Left colon (tissue), 2 donors: ENCODE measurements at places on chromosomes 3 and 15.

DNA sequence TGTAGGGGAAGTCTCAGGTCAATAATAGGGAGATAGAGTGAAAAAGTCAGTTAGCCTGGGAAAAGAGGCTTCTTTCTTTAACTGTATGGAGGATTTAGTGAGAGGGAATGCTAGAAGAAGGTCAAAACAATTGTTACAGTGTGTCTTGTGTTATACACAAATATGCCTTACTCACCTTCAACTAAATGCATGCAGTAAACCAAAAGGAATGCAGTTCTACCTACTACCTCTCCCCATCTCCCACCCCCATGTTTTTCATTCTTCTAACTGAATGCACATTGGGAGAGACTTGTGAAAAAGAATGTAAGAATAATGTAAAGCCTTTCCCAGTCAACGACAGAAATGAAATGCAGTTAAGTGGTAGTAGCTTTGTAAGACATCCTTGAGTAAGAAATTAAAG lies 33.8 kb downstream of the CCDC66 start:
- DNase-seq = no peak

GRCh38 chr3:43206632-43207031 lies 79.7 kb upstream of the SNRK start:
- DNase-seq = no peak

- DNase-seq = no peak
Measured at GRCh38 chr3:127446756-127447155, 143.8 kb downstream of the TPRA1 start.

- DNase-seq = no peak
Measured at GRCh38 chr3:189490749-189491148, 140.4 kb upstream of the TP63 start.

DNA sequence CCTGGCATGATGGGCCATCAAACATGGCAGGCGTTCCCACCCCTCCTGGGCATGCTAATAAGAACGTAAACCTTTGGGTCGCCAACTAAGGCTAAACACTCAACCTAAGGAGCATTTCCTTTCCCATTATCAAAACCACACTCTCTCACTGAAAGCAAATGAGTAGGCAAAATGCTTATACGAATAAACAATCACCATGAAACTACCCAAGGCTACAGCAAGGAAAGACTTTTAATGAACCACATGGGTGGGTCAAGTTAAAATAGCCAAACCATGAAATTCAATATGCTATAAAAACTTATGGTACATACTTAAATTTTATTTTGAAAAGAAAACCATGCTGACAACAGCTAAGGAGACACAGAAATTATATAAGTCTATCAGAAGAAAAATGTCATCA lies 180.6 kb downstream of the OSBPL10 start:
- DNase-seq = no peak

- DNase-seq = no peak
Measured at GRCh38 chr15:31500766-31501449, 174.3 kb downstream of the KLF13 start.

DNA sequence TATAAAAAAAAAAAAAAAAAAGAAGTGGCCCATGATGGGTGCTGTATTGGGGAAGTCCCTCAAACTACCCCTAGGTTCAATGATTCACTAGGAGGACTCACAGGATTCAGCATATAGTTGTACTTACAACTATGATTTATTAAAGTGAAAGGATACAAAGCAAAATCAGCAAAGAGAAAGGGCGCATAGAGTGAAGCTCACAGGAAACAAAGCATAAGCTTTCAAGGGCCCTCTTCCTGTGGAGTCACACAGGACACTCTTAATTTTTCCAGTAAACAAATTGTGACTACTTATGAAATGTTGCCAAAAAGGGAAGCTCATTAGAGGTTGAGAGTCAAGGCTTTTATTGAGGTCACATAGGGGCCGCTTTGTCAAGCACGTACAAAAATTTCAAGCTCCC lies 153.7 kb upstream of the GAP43 start:
- no peak for DNase-seq

DNA sequence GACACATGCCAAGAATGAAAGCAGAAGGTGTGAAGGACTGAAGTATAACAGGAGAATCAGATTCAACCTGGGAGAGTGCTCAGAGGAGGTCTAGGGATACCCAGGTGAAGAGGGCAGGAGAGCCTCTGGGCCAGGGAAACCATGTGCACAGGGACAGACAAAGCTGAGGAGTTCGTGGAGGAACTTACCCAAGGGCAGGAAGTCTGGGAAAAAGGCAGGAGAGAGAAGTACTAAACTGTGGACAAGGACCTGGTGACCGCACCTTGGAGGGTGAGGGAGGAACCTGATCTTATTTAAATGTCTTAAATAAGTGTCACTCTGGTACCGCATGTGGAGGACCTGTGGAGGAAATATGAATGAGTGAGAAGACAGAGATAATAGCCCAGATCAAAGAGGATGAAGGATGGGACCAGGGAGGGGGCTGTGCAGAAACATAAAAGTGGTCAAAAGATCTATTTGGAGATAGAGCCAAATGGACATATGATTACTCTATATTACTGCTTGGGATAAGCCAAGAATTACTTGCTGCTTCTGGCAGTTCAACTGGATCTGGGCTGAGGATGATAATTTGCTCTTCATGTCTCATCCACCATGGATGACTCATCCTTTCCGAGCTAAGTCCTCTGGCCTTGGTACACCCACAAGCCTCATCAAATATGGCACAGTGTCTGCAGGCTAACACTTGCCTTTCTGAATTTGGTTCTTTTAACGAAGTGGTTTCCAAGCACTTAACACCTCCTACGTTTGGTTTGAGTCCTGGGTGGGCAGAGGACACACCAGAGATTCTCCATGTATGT lies 116.9 kb upstream of the NMNAT3 start:
- no peak for DNase-seq

GRCh38 chr15:36970522-36970921 lies 129.8 kb downstream of the MEIS2 start:
- no peak for DNase-seq

- no peak for DNase-seq
Measured at GRCh38 chr15:36177590-36178302, 401.7 kb upstream of the CDIN1 start.
